NCI-H345 (cell line): ENCODE measurements at places on chromosomes 5 and 9.

- DNase-seq = peak; percentile 5
These were observed 52.8 kb upstream of the CCDC112 start for GRCh38 chr5:115349001-115349817.

DNA sequence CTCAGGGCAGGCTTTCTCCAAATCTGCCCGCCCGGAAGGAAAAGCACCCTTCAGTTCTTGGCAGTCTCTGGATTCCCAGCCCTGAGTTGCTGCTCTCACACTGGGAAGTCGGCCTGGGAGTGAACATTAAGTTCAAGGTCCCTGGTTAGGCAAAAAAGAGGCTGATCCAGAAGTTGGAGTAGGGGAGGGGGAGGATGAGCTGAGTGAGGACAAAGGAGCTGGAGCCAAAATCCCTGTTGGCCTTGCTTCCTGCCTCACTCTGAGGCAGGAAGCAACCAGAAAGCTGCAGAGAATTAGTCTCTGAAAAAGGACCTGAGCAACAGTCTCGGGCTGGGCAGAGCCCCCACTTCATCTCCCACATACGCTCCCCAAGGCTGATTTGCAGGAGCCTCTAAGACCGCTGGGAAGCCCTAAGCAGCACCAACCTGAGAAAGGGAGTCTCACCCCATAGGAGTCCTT is 15.0 kb upstream of the RPS14 start:
- no peak for DNase-seq

GRCh38 chr9:135615666-135616618 is 23.4 kb downstream of the GLT6D1 start:
- DNase-seq = no peak

GRCh38 chr9:98142182-98142907 is 23.3 kb upstream of the TRIM14 start:
- DNase-seq = no peak

DNA sequence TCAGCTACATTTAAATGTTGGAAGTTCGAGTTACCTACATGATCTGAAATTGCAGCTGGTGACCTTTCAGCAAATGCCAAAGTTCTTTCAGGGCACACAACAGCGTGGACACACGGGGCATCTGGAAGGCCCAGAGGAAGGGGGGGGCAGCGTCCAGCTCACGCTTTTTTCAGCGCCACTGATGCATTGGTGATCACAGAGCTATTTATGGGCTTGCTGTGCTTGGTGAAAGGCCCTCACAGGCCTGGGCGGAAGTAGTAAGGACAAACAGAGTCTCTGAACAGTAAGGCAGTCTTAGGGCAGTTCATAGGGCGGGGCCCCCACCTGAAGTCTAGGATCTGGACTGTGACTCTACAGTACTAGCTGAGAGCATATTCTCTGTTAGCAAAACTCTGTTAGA is 6.6 kb upstream of the FBP2 start:
- DNase-seq = no peak

DNA sequence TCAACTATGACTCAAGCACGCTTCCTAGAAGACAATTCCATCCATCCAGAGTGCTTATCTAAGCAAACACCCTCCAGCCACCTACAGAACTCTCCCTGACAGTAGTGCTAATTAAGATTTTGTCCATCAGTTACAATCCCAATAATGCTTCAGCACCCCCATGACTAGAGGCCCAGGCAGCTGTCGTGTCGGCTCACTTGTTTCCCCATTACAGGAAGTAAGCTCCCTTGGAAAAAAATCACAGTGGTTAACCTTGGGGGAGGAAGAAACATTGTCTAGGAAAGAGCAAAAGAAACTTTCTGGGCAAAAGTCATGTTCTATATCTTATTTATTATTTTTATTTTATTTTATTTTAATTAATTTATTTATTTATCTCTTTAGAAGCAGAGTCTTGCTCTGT is 108.8 kb upstream of the LPAR1 start:
- no peak for DNase-seq

- DNase-seq = no peak
These were observed 128.9 kb downstream of the ADAMTS12 start for GRCh38 chr5:33762859-33763258.

DNA sequence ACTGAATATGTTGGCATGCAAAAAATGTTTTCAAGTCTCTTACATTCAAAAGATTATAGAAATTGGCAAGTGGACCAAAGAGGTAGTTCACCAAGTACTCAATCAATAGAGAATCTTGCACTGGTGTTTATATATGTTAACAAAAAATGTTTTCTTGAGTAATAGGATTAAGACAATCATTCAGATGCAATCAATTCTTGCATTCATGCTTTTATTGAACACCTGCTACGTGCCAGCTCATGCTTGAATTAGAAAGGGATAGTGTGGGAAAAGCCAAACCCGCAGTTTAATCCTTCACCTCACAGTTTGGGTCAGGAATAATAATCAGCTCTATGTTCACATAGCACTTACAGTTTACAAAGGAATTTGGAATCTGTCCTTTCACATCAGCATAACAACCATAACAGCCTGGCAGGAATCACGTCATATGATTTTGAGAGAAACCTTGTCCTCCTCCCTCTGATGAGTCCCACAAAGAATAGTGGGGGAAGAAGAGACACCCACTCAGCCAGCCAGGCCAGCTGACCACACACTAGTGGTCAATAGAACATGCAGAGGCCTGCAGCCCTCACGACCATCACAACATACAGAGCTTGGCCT is 36.8 kb upstream of the FRRS1L start:
- DNase-seq = no peak

- DNase-seq = peak; percentile 1
These were observed 14.1 kb downstream of the FBXL17 start for GRCh38 chr5:108367679-108368334.

GRCh38 chr5:170426786-170427185 is 37.6 kb upstream of the KCNMB1 start:
- DNase-seq = no peak

GRCh38 chr9:81562231-81563019 is 126.9 kb downstream of the TLE1 start:
- no peak for DNase-seq
